ENCODE measurements at places on chromosomes 2 and 18.

GRCh38 chr18:77061281-77061945 is 71.2 kb downstream of the MBP start:
- no peak for DNase-seq

GRCh38 chr2:85504778-85505261 is 34.1 kb upstream of the MAT2A start:
- no peak for DNase-seq

DNA sequence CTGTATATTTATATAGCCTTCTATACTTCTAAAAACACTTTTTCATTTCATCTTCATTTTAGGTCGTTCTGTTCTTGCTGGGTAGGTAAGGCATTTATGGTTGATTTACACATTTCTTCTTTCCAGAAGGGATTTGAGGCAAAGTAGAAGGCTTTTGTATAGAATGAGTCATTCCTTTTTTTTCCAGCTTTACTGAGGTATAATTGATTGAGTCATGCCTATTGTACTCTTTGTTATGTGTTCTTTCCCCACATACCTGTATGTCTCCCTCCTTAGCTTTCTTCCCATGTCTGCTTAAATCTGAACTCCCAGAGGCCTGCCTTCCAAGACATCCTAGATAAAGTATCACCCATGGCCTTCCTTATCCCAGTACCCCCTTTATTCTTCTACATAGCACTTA is 4.8 kb upstream of the CDC42EP3 start:
- DNase-seq, result no peak

GRCh38 chr2:127701193-127701650 is at the start of gene SFT2D3:
TSS of gene SFT2D3 (plus strand) at chr2:127701497. CDS start at chr2:127701529, 32 bp downstream.
- DNase-seq, result peak; percentile 87

- DNase-seq, result no peak
Measured at GRCh38 chr2:216389570-216389969, 17.3 kb upstream of the MARCHF4 start.

- no peak for DNase-seq
Measured at GRCh38 chr2:10934979-10935350, 23.2 kb downstream of the KCNF1 start.

GRCh38 chr18:9135912-9136314 is 668 bp upstream of the ANKRD12 start:
- DNase-seq, result no peak

- DNase-seq, result no peak
Measured at GRCh38 chr18:24263050-24263449, 124.2 kb downstream of the CABYR start.

GRCh38 chr2:38214209-38214717 is 138.3 kb upstream of the CYP1B1 start:
- no peak for DNase-seq

DNA sequence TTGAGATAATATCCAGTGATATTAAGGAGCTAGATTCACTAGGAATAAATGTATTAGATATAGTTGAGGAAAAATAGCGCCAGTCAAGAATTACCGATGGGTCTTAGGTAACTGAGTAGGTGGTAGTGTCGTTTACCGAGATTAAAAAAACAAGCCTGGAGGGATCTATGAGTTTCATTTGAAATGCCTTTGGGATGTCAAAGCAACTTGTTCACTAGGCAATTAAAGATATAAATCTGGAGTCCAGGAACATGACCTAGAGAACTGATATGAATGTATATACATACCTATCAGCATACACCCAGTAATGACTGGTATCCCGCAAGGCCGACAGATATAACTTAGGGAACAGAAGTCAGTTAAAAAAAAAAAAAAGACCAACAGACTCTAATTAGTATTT is 29.2 kb upstream of the MAP4K3 start:
- no peak for DNase-seq

DNA sequence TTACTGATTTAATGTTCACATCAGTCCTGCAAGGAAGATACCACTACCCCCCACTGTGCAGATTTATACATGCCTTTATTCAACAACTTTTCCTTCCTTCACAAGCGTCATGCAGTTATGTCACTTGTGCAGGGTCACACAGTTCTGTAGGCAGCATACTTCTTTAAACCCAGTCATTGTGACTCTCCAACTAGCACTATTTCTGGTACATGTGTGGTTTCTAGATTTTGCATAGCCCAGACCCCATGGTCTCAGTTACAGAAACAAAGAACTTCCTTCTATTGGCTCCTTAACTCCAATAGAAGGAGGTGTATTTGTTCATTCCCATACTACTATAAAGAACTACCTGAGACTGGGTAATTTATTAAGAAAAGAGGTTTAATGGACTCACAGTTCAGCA is 333.1 kb downstream of the ZNF516 start:
- DNase-seq, result no peak

DNA sequence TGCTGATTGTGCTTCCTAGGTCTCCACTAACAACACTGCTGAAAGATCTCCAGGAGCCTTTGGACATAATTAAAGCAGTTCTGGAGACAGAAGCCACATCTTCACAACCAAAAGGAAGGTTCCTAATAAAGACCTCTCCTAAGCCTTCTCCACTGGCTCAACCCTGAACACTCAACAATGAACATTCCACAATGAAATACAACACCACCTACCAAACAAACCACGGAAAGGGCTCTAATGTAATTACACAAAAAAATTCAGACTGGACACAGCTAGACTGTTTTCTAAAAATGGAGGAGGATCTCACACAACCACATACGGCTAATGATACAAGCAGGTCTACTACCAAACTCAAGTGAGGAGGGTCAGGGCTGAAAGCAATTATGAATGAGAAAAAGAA is 43.6 kb downstream of the NOL10 start:
- DNase-seq, result no peak

DNA sequence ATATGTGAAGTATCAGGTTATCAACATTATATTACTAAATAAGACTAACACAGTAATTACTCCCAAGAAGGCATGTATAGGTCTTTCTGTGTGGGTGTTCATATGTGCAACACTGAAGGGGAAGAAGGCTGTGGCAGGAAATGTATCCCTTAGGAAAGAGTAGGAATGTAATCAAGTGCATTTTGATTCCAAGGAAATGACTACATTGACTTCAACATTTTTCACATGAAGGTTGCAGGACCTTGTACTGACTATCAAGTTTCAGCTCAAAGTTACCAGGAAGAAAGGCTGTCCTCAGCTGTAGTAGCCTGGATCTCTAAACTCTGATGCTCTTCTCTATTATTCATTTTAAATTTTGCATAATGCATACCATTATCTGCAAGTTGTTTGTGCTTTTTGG is 680.8 kb downstream of the NYAP2 start:
- DNase-seq, result no peak

DNA sequence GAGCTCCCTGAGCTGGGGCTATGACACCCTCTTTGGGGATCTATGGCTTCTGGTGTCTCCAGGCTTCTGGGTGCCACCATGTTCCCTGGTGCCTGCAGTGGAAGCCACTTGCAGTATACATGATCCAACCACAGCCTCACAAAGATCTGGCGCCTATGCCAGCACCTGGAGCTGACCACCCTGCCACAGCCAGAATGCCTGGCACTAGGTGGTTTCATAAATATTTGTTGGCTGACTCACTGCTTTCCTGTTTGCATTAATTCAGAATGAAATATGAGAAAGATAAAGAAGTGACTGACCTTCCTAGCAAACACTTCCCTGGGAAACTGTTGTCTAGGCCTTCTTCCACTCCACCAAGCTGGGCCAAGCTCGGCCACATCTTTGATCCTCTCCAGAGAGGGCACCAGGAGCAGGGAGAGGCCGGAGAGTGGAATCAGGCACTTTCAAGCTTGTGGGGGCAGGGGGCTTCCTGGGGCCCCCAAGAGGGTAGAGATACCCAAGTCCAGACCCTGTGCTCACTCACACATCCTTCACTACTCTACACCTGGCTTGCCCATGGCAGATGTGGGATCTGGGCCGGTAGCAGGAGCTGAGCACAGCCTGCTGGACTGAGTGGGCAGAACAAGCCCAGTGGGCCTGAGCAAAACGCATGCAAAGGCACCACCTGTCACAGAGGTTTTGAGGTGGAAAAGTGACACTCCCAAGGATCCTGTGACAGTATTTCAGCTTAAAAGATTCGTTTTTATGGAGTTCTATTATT is 565.7 kb downstream of the SLC4A3 start:
- no peak for DNase-seq

DNA sequence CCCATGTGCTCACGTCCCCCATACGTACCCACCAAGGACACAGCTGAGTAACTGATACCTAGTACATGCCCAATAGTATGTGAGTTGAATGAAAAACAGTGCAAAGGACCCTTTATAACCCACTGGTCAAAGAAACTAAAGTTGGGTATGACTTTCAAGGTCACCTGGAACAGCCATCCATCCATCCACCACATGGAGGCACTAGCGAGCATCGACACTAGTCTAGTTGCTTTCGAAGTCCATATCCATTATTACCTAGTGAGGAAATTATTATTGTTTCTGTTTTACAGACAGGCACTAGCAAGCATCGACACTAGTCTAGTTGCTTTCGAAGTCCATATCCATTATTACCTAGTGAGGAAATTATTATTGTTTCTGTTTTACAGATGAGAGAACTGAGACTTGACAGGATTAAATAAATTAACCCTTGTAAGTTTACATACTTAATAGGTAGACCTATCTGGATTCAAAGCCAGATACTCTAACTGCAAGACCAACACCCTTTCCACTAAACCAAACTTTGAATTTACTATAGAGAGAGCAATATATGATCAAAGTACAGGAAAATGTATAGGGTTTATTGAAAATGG is 233.7 kb downstream of the METTL4 start:
- peak; percentile 53 for DNase-seq

GRCh38 chr18:75728621-75729020 is 301.1 kb upstream of the SMIM21 start:
- DNase-seq, result no peak

GRCh38 chr2:67295851-67296250 is 101.3 kb upstream of the ETAA1 start:
- DNase-seq, result no peak
